RWPE1 (cell line): ENCODE measurements at places on chromosomes 1 and 21.

DNA sequence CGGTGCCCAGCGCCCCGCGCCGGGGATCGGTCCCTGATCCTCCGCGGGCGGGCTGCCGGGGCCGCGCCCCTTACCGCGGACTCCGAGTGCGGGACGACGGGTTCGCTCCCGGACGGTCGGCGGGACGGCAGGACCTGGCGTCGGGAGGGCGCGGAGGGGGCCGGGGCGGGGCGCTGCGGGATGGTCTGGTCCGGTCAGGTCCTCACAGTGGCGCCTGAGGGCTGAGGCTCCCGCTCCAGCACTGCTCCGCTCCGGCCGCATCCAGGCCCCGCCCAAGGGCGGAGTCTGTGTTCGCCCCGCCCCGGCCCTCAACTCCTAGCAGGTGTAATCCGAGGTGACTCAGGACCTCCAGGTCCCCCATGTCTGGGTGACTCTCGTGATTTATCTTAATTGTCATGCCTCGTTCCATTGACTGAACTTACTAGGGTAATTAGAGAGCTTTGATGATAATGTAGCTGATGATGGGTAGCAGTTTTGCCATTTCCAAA is at the start of gene RAB3B:
Gene RAB3B (minus strand): TSS at position 223 of the 488 bp plus-strand sequence. CDS start 13,583 bp downstream, outside the sequence.
- peak; percentile 84 for DNase-seq

GRCh38 chr1:212215910-212216309 is 69.3 kb upstream of the PPP2R5A start:
- DNase-seq, result no peak

GRCh38 chr1:176165573-176165972 is 41.5 kb downstream of the COP1 start:
- no peak for DNase-seq

GRCh38 chr1:162632698-162633080 is 425 bp downstream of the DDR2 start:
- no peak for DNase-seq

- DNase-seq, result no peak
These were observed 5.4 kb upstream of the TDRD5 start for GRCh38 chr1:179586107-179586823.

DNA sequence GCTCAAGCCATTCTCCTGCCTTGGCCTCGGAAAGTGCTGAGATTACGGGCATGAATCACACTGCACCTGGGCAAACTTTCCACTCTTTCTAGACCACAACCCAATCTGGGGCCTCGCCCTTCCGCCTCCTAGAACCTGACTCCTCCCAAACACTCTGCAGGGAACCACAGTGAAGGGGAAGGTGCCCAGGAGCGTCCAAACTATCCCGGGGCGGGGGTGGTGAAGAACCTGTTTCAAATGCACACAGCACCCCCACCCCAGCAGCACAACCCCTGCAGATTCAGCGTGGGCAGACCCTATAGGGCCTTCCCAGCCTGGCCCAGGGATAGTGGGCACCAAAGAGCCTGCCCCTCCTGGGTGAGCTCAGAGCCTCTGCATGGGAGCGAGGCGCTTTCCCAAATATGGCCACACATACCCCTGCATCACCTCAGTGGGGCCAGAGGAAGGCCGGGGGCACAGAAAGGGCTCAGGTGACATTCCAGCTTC is 86.9 kb downstream of the STUM start:
- DNase-seq, result no peak

DNA sequence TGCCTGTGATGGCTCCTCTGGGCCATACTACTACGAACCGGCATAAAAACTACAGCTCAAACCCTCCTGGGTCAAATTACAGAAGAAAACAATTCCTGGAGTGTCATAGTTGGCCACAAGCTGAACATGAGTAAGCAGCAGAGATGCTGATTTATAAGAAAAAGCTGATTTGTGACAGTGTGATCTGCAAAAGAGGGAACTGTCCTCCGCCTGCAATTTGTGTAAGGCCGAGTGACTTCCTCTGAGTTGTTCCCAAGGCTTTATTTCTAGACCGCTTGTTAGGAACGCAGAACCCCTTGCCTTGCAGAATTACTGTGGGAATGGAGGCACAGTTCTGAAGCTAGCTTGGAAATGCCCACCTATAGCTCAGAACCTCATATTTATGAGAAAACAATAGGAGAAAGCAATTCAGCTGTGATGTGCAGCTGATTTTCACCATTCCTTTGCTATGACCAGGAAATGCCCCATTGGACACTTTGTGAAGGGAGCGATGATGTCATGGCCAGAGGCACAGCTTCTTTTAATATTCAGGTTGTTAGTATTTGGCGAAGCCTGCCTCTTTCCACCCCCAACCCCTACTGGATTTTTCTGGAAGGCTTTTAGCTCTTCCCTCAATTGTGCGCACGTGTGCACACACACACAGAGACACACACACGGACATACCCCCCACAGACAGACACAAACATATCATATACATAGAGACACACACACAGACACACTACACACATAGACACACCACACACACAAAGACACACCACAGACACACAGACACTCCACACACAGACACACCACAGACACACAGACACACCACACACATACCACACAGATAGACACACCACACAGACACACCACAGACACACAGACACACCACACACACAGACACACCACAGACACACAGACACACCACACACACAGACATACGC is 47.6 kb downstream of the IER5 start:
- peak; percentile 90 for DNase-seq

DNA sequence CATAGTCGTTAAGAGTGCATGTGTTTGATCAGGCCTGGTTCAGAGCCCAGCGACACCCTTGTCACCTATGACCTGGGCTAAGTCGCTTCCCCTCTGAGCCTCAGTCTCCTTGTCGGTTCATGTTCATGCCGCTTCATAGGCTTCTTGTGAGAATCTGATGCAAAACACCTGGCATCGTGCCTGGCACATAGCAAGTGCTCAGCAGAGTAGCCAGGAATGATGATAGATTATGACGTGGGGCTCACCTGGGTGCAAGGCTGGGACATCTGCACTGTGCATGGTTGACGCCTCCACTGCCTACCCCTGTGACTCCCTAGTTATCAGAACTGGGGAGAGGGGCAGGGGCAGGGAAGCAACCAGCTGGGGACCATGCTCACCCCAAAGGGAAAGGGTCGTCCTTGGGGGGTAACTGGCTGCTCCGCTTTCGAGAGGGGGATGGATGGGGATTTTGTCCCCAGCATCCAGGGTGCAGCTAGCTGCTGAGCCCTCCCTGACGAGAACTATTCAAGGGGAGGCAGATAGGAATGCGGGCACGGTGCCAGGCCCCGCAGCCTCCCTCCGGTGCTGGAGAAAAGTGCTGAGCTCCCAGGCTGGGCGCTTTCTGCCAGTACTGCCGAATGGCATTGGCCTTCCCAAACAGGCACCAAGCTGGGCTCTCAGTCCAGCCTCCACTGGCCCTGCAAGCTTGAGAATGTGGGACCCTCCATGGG is 9.3 kb downstream of the EFHD2 start:
- peak; percentile 73 for DNase-seq

DNA sequence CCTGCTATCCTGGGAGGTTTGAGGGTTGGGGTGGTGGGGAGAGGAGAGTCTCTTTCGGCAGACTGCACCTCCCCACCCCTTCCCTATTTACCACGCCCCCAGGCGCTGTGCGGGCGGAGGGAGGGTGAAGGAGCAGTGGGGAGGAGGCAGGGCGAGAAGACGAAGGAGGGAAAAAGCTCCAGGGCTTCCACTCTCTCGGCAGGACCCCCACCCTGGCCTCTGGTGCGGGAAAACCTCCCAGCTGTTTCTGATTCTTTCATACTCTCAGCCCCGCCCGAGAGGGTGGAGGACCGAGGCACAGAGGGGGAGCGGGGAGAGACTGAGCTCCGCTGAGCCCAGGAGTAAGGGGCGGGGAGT is 866 bp upstream of the WNT2B start:
- no peak for DNase-seq

GRCh38 chr1:50605186-50605875 is 182.1 kb upstream of the DMRTA2 start:
- peak; percentile 22 for DNase-seq

GRCh38 chr1:41442697-41443251 is 41.7 kb downstream of the EDN2 start:
- DNase-seq, result no peak

DNA sequence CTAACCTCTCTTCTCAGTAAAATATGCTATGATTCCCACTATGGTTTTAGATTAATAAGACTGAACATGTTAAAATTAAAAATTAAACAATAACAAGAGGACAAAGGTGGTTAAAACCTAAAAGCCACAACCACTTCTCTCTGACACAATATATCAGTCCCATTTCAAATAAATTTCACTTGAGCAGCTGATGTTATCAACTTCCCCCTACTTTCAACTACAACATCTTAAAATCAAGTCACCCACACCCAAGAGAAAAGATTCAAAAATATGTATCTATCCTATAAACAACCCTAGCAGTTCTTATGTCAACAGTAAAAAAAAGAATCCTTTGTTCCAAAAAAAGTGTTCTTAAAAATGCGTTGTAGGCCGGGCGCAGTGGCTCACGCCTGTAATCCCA is 7.5 kb downstream of the PUM1 start:
- DNase-seq, result no peak

DNA sequence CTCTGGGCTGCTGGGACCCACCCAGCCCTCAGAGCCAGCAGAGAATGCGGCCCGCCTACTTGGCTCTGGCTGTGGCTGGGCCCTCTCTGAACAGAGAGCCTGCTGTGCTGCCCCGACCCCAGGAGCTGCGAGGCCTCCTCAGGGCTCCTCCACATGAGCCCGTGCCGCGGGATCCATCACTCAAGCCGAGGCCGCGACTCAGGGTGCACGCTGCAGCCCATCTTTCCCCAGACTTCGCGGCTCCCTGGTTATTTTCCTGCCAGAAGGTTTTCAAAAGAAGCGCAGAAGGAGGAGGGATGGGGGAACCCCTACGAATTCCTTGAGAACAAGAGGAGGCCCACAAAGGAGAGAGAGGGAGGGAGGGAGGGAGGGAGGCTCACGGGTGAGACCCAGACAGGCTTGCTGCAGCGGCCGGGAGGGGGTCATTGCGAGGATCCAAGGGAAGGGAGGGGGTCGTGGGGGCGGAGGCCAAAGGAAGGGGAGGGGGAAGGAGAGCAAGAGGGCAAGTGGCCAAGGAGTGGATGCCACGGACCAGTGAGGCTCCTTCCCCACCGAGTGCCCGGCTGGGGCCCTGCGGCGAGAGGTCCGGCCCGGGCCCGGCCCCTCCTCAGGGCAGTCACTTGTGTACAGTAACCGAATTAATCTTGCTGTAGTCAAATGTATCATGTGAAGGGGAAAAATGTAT is 146.8 kb downstream of the CASZ1 start:
- DNase-seq, result no peak

- DNase-seq, result no peak
These were observed 424.8 kb upstream of the ADGRL4 start for GRCh38 chr1:79431340-79431739.

DNA sequence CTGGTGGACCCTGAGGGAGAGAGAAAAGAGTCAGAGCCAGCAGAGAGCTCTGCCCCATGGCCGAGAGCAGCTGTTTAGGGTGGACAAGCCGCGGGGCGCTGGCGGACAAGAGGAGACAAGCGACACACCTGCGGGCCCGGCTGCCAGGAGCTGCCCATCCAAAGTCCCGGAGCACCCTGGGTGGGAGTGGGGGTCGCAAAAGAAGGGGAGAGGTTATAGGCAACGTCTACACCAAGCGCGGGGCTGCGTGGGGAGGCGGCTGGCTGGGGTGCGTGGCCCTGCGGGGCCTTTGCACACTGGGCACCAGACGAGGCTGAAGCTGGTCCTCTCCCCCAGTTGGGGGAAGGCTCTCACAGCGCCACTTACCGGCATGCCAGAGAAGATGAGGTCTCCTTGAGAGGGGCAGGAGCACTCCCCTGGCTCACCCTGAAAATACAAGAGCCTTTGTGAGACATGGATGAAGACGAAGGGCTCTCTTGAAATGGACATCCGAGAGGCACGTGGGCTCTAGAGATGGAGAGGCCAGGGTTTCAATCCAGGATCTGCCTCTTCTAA is 24.1 kb downstream of the COL16A1 start:
- no peak for DNase-seq

GRCh38 chr1:179921472-179921871 is 33.1 kb upstream of the CEP350 start:
- no peak for DNase-seq

- no peak for DNase-seq
These were observed 17.1 kb downstream of the KIF17 start for GRCh38 chr1:20700636-20701215.

DNA sequence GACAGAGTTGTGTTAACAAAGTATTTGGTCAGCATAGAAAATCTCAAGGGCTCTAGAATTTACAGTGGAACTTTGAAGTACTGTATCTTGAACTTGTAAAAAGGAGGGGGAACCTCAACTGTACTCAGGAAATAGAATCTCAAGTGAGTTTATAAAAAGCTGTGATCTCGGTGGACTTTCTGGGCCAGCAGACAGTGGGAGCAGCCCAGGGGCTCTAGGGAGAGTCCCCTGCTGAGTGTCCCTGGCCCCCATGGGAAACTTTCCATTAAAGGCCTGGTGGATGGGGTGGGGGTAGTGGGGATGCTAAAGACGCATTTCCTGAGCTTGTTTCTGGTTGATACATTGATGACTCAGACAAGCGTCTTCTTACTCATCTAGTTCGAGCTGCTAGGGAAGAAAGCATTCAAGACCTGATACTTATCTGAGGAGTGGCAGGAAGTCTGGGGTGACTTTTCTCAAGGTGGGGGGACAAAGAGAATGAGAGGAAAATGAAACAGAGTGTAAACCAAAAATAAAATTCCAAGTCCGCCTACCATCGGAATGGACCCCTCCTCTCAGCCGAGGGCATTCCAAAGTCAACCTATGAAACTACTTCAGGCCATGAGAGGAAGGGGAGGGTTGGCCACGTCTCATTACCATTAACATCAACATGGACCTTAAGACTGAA is 65.5 kb downstream of the NID1 start:
- peak; percentile 81 for DNase-seq

DNA sequence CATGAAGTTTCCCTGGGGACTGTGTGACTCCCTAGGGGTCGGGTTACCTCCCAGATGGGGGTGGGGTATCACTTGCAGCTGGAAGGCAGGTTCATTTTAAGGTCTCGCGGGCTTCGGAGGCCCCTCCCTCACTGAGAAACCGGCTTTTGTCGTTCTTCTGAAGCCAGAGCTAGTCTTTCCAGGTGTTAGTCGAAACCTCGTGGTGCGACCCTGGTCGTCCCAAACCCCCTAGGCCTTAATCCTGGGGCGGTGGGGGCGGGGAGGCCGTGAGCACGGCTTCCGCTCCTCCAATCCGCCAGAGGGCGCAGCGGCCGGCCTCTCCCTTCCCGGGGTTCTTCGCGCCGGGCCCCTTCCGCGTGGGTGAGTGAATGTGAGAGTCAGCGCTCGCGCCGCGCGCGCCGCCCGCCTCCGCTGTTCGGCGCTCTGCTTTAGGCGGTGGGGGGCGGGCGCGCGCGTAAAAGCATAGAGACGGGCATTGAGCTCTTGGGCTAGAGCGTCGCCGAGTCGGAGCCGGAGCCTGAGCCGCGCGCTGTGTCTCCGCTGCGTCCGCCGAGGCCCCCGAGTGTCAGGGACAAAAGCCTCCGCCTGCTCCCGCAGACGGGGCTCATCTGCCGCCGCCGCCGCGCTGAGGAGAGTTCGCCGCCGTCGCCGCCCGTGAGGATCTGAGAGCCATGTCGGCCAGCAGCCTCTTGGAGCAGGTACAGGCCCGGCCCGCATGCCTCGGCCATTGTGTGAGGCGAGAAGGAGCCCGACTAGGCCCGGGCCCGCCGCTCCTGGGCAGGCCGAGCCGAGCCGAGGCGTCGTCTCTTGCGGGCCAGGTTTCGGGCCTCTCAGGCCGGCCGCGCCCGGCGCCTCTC is at the start of gene YTHDF2:
Gene YTHDF2 (plus strand): TSS at position 491 of the 857 bp plus-strand sequence. CDS start 181 bp downstream, at position 672.
- DNase-seq, result peak; percentile 91

GRCh38 chr1:9062021-9062471 is 7.4 kb downstream of the SLC2A5 start:
- DNase-seq, result no peak
